ENCODE measurements at places on chromosomes 2 and 18.

GRCh38 chr18:36381075-36381474 is 83.6 kb downstream of the FHOD3 start:
- peak; percentile 42 for DNase-seq

DNA sequence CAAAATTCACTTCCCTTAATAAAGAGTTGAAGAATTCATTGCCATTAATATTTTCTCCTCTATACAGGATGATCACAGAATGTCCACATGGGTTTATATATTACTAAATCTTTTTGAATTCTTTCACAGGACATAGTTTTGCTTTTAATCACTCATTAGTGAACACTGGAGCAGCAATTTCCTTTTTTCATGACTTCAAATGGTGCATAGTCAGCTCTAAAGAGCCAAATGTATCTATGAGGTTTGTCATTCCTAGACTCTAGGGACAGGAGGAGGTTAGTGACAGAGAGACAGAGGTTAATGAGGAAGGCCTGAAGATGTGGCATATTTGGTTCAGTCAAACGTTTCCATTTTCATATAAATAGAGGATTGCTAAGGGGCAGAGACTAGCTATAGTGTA is 111.8 kb downstream of the FSHR start:
- no peak for DNase-seq

GRCh38 chr2:166013878-166014277 is 60.3 kb upstream of the TTC21B start:
- no peak for DNase-seq

GRCh38 chr2:13611939-13612338 is 895.2 kb downstream of the TRIB2 start:
- DNase-seq: no peak
